ENCODE measurements at places on chromosomes 5 and 9. TPM values are rescaled to one million over a fixed set of nuclear protein-coding genes. Genes with fewer than 3 reads are reported as not detected.

Gene FBP2
- 2.0 TPM for polyA plus RNA-seq

Gene PTRH1
- 5.6 TPM for polyA plus RNA-seq

Gene SPATA31E1
- not detected for polyA plus RNA-seq

Gene IFNE
- 0.21 TPM for polyA plus RNA-seq

Gene SLC6A18
- 0.09 TPM for polyA plus RNA-seq

Gene PCDHA6
- 0.36 TPM for polyA plus RNA-seq

DNA sequence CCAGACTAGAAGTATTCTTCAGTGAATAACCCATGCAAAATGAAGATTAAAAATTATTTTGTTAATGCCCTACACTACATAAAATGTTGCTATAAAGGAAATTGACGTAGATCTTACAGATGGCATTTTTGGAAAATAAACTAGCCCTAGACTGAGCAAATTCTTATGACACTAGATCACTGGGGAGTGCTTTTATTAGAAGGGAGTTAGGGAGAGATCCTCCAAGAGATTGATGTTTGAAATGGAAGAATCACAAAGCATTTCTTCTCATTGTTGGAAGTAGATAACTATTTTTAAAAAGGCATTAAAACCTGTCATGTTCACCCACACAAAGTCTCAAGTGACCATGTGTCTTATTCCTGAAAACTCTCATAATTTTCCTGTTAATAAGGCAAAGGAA is 351.1 kb upstream of the TLE4 start:
- DNase-seq: no peak

GRCh38 chr5:177427919-177428573 is 1.6 kb downstream of the GRK6 start:
- DNase-seq: no peak

DNA sequence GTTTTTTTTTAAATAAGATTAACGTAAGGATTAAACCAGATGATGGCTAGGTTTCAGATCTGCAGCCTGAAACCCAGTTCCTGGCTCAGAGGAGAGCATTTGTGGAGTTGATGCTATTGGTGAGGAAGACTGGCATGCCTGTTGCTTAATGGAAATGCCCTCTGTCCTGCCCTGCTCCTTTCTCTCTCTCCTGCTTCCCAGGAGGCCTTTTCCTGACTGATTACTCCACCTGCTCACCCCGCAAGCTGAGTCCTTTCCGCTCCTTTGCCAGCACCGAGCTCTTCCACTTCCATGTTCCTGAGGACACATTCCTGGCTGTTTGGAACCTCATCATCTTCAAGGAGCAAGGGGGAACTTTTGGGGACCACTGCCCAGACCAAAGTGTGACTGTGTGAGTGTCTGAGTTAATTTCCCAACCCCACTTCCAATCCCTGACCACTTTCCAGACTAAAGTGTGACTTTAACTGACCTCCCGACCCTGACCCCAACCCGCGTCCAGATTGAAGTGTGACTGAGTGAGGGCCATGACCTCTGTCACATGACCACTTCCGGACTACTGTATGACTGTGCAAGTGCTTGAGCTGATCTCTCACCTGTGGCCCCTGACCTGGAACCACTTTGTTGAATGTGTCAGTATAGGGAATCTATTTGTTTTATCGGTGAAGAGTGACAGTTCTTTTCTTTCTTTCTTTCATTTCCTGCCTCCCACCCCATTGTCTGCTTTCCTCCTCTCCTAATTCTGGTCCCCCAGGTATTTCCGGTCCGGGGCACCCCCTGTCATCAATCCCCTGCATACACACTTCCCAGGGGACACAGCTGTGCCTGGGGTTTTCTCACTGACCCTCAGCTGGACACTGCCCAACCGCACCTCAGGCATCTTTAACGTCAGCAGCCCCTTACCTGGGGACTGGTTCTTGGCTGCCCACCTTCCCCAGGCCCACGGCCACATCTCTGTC is 5.5 kb downstream of the TMEM8B start:
- DNase-seq: no peak

DNA sequence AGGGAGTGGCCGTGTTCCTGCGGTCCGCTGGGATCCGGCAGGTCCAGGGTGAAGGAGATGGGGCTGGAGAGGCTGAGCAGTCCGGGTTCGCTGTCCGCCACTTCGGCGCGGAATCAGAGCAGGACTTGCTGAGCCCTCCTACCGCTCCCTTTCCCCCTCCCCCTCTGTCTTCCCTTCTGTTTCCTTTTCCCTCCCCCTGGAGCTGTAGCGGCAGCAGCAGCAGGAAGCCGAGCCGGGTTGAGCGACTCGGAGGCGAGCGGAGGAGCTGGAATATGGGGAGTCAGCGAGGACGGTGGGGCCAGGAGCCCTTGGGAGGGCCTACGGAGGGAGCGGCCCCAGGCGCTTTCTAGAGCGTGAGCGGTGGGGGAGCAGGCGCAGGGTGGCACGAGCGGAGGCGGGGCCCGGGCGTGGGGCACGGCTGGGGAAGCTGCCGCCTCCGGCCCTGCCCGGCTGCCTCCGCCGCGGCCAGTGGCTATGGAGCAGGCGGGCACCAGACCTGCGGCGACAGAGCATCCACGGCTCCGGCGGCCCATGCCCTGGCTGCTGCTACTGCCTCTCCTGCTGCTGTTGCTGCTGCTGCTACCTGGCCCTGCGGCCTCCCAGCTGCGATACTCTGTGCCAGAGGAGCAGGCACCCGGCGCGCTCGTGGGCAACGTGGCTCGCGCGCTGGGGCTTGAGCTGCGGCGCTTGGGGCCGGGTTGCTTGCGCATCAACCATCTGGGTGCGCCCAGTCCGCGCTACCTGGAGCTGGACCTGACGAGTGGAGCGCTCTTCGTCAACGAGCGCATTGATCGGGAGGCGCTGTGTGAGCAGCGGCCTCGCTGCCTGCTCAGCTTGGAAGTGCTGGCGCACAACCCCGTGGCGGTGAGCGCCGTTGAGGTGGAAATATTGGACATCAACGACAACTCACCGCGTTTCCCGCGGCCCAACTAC is at the start of gene PCDHAC2:
PCDHAC2 (plus strand) TSS at position 184 of the 933 bp plus-strand sequence; CDS start at position 475, 291 bp downstream.
- peak; percentile 44 for DNase-seq

DNA sequence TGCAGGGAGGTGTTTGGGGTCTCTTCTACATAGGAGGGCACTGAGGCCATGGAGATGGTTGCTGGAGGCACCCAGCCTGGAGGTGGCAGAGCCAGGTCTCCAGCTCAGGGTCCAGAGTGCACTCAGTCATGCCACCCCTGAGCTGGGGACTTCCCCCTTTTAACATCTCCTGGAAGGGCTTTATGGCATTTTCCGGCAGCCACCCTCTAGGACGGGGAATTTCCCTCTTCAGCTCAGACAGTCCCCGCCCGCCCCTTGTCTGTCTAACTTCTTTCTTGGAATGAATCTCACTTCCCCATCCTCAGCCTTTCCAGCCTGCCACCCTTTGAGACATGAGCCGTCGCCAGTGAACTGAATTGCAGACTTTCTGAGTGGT is 49.9 kb downstream of the COL15A1 start:
- DNase-seq: no peak

- DNase-seq: no peak
Observed at GRCh38 chr5:41250351-41250987, 37.1 kb upstream of the C6 start.

GRCh38 chr5:154593071-154593470 is 115.0 kb upstream of the HAND1 start:
- DNase-seq: no peak

DNA sequence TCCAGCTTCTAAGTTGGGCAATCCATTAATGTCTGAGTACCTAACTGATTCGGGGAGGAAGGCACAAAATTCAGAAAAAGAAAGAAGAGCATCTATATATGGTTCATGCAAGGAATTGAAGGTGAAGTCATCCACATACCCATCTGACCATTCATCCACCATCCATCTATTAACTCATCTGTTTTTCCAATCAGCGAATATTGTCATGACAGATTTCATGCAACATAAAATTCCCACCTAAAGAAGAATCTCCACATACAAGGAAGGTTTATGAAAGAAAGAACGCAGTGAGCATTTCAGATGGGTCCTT is 164.7 kb downstream of the GRIA1 start:
- no peak for DNase-seq

GRCh38 chr9:34592895-34593601 is 3.5 kb upstream of the CNTFR start:
- peak; percentile 59 for DNase-seq

- DNase-seq: no peak
Observed at GRCh38 chr9:107593224-107593870, 103.8 kb upstream of the KLF4 start.

DNA sequence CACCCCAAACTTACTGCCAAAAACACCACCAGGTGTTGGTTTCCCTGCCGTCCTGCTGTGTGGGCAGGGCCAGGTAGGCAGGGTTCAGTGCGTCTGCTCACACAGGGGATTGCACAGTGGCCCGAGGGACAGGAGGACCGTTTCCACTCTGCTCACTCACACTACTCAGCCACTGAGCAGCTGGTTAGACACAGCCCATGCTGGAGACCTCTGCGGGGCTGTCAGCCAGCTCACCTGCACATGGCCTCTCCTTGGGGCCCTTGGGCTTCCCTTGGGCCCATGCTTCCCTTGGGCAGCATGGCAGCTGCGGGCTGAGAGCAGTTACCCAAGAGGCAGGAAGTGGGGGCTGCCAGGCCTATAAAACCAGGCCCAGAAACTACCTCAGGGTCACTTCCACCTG is 79.0 kb downstream of the SYK start:
- no peak for DNase-seq

GRCh38 chr9:119050281-119050680 is 319.0 kb downstream of the BRINP1 start:
- DNase-seq: no peak

- no peak for DNase-seq
Observed at GRCh38 chr5:160209917-160210316, 19.4 kb upstream of the FABP6 start.

DNA sequence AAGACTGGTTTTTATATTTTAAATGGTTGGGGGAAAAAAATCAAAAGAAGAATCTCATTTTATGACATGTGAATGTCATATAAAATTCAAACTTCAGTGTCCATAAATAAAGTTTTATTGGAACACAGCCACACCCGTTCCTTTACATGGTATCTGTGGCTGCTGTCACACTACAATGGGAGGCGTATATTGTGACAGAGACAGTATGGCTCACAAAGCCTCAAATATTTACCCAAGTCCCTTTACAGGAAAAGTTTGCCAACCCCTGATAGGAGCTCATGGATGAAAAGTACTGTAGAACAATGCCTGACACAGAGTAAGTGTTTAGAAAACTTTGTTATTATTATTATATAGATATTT is 5.2 kb upstream of the DUSP1 start:
- no peak for DNase-seq

DNA sequence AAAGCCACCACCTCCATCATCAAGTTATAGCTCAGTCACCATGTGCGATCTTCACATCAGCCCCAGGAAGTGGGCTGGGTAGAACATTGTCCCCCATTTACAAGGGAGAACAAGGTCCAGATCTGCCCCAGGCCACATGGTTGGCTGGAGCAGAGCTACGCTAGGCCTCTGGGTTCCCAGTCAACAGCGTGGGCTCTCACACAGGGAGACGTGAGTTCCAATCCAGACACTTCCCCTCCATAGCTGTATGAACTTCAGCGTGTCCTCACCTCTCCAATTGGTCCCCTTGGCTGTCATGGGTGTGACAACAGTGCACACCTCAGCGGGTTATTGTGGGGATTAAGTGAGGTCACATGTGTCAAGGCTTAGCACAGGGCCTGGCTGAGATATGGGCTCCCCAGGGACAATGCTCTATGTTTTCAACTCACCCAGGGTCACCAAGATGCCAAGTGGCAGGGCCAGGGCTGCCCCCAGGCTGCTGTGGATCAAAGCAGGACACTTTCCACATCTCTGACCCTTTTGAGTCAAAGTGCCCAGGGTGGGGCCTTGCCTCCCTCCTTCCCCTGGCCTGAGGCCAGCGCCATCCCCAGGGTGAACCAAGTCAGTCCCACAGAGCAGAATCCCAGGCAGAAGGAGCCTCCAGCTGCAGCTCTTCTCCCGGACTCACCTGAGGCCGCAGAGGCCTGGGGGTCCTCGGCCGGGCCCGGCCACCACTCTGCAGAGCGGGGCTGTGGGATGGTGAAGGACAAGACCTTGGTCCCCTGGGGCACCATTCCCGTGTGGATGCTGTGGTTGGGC is 19.8 kb downstream of the AKNA start:
- DNase-seq: no peak

DNA sequence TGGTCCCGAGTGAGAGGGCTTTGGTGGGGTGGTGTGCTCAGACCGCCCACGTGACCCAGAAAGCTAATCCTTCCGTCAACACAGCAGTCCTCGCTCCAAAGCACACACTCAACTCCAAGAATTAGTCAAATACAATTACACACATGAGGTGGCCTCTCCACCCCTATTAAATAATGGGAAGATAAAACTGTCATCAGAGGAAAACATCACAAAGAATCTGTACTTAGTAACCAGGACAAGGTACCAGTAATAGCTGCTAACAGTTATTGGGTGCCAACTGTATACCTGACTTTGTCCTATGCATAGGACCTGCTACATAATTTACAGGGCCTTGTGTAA is 222.8 kb downstream of the HSPA4 start:
- DNase-seq: no peak

DNA sequence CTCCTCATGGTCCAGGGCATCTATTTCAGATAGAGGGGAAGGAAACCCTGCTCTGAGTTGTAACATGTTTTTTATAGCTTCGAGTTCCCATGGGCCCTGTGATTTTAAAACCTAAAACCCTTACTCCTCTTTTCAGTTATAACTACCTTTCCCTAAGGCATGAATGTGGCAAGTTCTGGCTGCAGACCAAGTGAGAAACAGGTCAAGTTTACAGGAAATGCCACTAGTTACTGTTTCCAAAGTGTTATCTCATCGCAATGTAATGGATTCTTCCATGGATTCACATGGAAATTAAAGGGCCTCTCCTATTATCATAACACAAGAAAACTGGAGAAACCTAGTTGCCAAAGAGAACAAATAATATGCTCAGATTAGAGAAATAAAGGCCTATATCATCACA is 574.5 kb upstream of the GRAMD2B start:
- DNase-seq: no peak

GRCh38 chr5:67300326-67300725 is 103.7 kb upstream of the CD180 start:
- no peak for DNase-seq

- no peak for DNase-seq
Observed at GRCh38 chr9:133113163-133113948, 7.7 kb downstream of the RALGDS start.

GRCh38 chr5:177100714-177101121 is 14.0 kb downstream of the FGFR4 start:
- no peak for DNase-seq

DNA sequence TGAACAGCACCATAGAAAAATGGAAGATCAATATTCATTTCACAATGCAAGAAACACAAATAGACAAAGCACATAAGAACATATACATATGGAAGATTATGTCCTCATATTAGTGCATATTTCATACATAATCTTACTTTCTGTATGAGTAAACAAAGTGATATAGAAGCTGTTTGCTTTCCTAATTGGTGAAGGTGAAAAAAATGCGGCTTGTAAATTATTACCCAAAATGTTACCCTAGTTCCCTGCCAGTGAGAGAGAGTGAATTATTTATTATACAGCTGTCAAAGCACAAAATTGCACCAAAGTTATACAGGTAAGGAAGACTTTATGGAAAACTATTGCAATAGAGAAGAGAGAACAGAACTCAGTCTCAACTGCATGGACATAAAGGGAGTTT is 1485.0 kb upstream of the CDH9 start:
- DNase-seq: no peak

Data from right lung (tissue), 10 donors.